Activated gamma-delta T cell treated with Interleukin-2 at 50 U/mL for 16 hours (primary cell): ENCODE measurements at places on chromosomes 16 and 17.

GRCh38 chr17:8158267-8159031, 4.3 kb downstream of the VAMP2 start:
- DNase-seq: peak; percentile 90

DNA sequence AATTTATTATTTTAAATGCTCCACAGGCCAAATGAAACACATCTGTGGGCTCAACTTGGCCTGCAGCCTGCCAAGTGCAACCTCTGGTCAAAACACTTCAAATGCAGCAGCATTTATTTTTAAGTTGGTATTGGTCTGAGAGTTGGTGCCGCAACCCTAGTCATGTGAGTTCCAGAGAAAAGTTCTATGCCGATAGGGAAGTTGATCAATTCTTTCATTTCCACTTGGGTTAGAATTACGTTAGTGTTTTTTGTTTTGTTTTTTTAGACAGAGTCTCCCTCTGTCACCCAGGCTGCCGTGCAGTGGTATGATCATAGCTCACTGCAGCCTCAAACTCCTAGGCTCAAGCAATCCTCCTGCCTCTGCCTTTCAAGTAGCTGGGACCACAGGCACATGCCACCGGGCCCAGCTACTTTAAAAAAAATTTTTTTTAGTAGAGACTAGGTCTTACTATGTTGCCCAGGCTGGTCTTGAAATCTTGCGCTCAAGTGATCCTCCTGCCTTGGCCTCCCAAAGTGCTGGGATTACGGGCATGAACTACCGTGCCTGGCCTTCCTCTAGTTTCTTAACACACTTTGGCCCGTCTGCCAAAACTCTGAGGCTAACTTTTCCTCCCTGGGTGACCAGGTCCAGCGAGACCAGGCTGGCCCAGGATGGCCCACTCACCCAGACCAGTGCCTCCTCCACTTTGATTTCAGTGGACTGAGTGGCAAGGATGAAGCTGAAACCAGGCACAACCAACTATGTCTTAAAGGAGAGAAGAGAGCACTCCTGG, 221.1 kb downstream of the MRTFB start:
- DNase-seq: no peak

DNA sequence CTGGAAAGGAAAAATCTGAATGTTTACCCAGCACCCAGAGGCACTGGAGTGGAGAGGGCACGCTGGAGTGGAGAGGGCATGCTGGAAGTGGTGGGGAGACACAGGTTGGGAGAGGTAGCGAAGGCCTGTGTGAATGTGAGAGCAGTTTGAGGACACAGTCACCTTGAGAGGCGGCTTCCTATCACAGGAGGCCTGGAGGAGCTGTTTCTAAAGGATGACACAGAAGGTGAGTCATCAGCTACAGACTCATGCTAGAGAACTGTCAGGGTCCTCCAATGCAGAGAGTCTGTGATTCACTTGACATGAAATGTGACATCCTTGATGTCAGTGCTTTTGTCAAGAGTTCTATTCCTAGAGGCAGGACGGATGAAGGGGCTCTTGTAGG, 13.8 kb downstream of the CTRL start:
- DNase-seq: peak; percentile 22

DNA sequence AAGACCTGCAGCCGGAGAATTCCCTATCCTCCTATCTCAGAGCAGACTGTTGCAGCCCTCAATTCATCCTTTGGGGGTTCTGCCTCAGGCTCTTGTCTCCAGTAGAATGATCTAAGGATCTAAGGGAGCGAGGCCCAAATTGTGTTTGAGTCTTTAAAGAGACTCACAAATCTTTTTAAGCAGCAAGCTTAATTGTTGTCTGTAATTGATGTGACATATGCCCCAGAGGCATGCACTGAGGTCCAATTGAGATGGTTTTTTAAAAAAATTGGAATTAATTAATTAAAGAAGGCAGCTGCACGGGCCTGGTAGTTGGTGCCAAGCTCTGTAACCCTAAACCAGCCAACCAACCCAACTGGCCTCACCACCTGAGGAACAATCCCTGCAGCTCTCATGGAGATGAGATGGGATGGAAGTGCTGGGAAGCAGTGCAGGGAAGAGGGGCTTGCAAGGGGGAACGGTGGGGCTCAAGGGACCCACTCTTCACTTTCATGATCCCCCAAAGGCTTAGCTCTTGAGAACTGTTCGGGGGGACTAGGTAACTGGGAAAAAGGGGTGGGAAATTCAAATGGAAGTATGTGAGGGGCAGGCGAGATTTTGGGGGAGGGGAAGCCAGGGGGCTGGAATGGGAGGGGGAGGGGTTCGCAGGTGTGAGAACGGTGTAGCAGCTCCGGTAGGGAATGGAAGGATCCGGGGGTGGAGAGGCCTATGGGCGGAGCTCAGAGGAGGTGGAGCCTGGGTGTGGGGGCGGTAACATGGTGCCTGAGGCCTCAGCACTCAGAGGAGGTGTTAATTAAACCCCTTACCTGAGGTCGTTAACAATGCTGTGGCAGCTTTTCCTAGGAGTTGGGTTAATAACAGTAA, 9.2 kb upstream of the ZNF652 start:
- no peak for DNase-seq

- no peak for DNase-seq
Observed at GRCh38 chr17:72387487-72387886, 266.7 kb downstream of the SOX9 start.

- DNase-seq: no peak
Observed at GRCh38 chr17:75308732-75309629, 19.7 kb upstream of the SLC25A19 start.

- no peak for DNase-seq
Observed at GRCh38 chr17:43395165-43395564, 3.6 kb upstream of the ARL4D start.
